ENCODE measurements at places on chromosomes 1 and 21.
A peak's percentile ranks its signal among the peaks of the same experiment; 100 is the strongest.

DNA sequence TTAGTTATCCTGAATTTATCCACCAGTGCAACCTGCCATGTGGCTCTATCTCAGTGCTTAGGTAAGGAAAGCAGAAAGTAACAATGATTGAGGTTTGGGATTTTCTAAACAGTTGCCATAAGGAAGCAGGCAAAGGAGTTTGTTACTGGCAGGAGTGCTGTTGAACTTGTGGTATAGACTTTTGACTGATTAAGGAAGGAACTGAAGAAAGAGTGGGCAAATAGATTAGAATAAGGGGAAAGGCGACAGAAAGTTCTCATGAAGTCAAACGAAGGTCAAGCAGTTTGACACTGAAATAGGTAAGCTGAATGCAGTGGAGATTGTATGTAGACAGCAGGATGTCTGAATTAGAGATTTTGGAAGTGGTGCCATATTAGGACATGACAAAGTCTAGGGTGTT lies 24.2 kb upstream of the CR2 start:
- no peak overlapping the region for H3K4me3 ChIP-seq
- H3K4me1 ChIP-seq = no peaks in the 10 kb centered on the region
- no peak overlapping the region for H3K27ac ChIP-seq

- no peaks in the 10 kb centered on the region for H3K36me3 ChIP-seq
- no peak for DNase-seq
- H3K27ac ChIP-seq = no peak overlapping the region
- no peaks in the 10 kb centered on the region for H3K27me3 ChIP-seq
- no peak overlapping the region for H3K4me3 ChIP-seq
These were observed 290.4 kb downstream of the OLFM3 start for GRCh38 chr1:101706366-101706765.

DNA sequence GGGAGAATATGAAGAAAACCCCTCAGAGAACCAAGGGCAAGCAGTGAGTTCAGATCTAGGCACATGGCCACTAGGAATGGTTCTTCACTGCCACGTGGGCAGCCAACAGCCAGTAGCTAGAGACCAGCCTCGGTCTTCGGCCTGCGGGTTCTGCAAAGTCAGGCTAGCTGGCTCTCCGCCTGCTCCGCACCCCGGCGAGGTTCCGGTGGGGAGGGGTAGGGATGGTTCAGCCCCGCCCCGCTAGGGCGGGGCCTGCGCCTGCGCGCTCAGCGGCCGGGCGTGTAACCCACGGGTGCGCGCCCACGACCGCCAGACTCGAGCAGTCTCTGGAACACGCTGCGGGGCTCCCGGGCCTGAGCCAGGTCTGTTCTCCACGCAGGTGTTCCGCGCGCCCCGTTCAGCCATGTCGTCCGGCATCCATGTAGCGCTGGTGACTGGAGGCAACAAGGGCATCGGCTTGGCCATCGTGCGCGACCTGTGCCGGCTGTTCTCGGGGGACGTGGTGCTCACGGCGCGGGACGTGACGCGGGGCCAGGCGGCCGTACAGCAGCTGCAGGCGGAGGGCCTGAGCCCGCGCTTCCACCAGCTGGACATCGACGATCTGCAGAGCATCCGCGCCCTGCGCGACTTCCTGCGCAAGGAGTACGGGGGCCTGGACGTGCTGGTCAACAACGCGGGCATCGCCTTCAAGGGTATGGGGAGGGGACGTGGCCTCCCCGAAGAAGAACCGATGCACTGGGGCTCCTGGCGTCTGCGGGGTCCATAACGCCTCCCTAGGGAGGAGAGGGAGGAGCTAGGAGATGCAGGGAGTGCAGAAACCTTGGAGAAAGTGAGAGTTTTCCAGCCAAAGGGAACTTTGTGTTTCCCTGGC lies at the start of gene CBR1:
TSS of gene CBR1 (plus strand) at position 312 of the 871 bp plus-strand sequence. CDS start at position 404, 92 bp downstream.
- peak within 1 kb of the TSS; percentile 12 for H3K27ac ChIP-seq
- peaks cover 4% of the 10 kb centered on the region for H3K4me1 ChIP-seq
- peaks cover 1% of the 10 kb centered on the region for H3K27me3 ChIP-seq

GRCh38 chr1:230288641-230289349 lies 137.3 kb downstream of the PGBD5 start:
- no peak for DNase-seq
- no peak overlapping the region for H3K27ac ChIP-seq
- H3K4me3 ChIP-seq = no peak overlapping the region
- peaks cover 52% of the 10 kb centered on the region for H3K27me3 ChIP-seq

GRCh38 chr1:205030896-205031295 lies 12.1 kb upstream of the CNTN2 start:
- no peaks in the 10 kb centered on the region for H3K4me1 ChIP-seq
- H3K4me3 ChIP-seq = no peak overlapping the region
- peaks cover 49% of the 10 kb centered on the region for H3K27me3 ChIP-seq
- H3K27ac ChIP-seq = no peak overlapping the region
- no peaks in the 10 kb centered on the region for H3K36me3 ChIP-seq
- no peak for DNase-seq

- peaks cover 44% of the 10 kb centered on the region for H3K27me3 ChIP-seq
- H3K27ac ChIP-seq = no peak overlapping the region
- H3K4me1 ChIP-seq = peaks cover 10% of the 10 kb centered on the region
- no peak for DNase-seq
- no peaks in the 10 kb centered on the region for H3K36me3 ChIP-seq
These were observed 23.5 kb upstream of the SLAMF9 start for GRCh38 chr1:159977364-159978106.

- H3K36me3 ChIP-seq = no peaks in the 10 kb centered on the region
- H3K27ac ChIP-seq = no peak overlapping the region
- H3K27me3 ChIP-seq = peaks cover 12% of the 10 kb centered on the region
- no peak overlapping the region for H3K4me3 ChIP-seq
These were observed 1.9 kb downstream of the TFF1 start for GRCh38 chr21:42364304-42364865.

DNA sequence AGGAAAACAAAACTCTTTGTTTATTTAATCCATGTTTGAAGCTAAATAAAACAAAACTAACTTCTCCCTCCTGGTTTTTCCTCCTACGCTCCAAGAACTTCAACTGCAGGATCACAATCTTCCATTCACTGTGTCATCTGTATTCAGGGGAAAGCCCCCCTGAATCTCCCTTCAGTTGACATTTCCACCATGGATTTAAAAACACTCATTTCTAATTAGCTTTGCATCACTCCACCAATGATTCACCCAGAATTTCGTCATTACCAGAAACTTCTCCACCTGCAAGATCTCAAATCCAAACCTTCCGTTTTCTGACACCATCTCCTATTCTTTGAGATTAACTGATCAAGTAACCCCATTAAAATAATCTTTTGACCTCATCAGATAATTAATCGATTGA lies 10.9 kb upstream of the RGS5 start:
- no peak overlapping the region for H3K27ac ChIP-seq
- DNase-seq = no peak
- peaks cover 5% of the 10 kb centered on the region for H3K27me3 ChIP-seq
- no peak overlapping the region for H3K4me3 ChIP-seq
- H3K36me3 ChIP-seq = no peaks in the 10 kb centered on the region

DNA sequence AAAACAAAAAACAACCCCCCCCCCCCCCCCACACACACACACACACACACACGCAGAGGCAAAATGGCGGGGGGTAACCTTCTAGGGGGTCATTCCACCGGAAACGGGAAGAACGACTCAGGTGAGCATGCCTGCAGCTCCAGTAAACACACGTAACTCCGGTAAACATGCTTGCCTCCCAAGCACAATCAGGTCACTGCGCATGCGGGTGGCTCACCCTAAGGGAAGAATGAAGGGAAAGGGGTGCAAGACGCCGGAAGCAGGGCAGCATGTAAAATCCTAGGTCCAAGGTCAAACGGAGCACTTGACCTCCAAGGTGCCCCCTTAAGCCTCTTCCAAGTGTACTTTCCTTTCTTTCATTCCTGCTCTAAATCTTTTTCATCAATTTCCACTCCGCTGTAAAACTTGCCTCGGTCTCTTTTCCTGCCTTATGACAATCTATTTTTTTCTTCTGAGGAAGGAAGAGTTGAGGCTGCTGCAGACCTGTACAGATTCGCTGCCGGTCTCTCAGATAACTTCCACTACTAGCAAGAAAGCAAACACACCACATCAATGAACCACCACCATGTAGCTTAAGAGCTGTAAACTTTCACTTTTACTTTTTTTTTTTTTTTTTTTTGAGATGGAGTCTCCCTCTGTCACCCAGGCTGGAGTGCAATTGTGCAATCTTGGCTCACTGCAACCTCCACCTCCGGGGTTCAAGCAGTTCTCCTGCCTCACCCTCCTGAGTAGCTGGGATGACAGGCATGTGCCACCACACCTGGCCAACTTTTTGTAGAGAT lies 21.0 kb upstream of the CBR3 start:
- H3K4me3 ChIP-seq = no peak overlapping the region
- H3K4me1 ChIP-seq = peaks cover 9% of the 10 kb centered on the region
- H3K36me3 ChIP-seq = no peaks in the 10 kb centered on the region
- H3K27me3 ChIP-seq = no peaks in the 10 kb centered on the region

GRCh38 chr1:33155877-33156538 lies 25.8 kb downstream of the TRIM62 start:
- peak overlapping the region; percentile 63 for H3K27ac ChIP-seq
- peaks cover 36% of the 10 kb centered on the region for H3K4me1 ChIP-seq
- no peak overlapping the region for H3K4me3 ChIP-seq
- H3K36me3 ChIP-seq = peaks cover 21% of the 10 kb centered on the region
- DNase-seq = no peak
- H3K27me3 ChIP-seq = no peaks in the 10 kb centered on the region

- H3K4me1 ChIP-seq = no peaks in the 10 kb centered on the region
- no peaks in the 10 kb centered on the region for H3K27me3 ChIP-seq
- DNase-seq = no peak
These were observed 17.7 kb upstream of the OBSCN start for GRCh38 chr1:228190182-228190581.

DNA sequence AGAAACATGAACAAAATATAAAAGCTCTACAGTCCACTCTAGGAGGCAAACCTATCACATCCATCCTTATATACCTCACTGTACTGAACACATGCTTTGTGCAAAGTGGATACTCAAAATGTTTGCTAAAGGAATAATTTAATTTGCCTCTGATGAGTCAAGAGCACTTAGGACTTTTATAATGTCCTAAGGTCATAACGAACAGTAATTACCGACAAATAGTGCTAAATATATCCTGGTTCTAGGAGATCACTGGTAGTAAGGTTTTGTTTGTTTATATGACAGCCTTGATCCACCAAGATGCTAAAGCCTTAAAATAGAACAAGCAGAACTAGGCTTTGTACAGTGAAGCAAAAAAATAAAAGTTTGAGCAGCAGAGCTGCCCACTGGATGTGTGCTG lies 70.6 kb downstream of the GADD45A start:
- H3K4me1 ChIP-seq = peaks cover 15% of the 10 kb centered on the region
- H3K36me3 ChIP-seq = no peaks in the 10 kb centered on the region
- DNase-seq = no peak
- H3K27me3 ChIP-seq = no peaks in the 10 kb centered on the region

- H3K27me3 ChIP-seq = no peaks in the 10 kb centered on the region
- no peak for DNase-seq
- no peak overlapping the region for H3K4me3 ChIP-seq
- H3K27ac ChIP-seq = no peak overlapping the region
- H3K4me1 ChIP-seq = peaks cover 45% of the 10 kb centered on the region
These were observed 19.4 kb downstream of the PLEKHA6 start for GRCh38 chr1:204340081-204340889.

- DNase-seq = no peak
- H3K27ac ChIP-seq = no peak overlapping the region
- H3K4me3 ChIP-seq = no peak overlapping the region
- peaks cover 2% of the 10 kb centered on the region for H3K36me3 ChIP-seq
These were observed 51.0 kb downstream of the RAB3GAP2 start for GRCh38 chr1:220221269-220221668.

GRCh38 chr21:27425172-27425571 lies 458.3 kb upstream of the ADAMTS5 start:
- peaks cover 2% of the 10 kb centered on the region for H3K36me3 ChIP-seq
- no peak for DNase-seq
- H3K4me3 ChIP-seq = no peak overlapping the region
- H3K4me1 ChIP-seq = peaks cover 24% of the 10 kb centered on the region
- no peaks in the 10 kb centered on the region for H3K27me3 ChIP-seq
- H3K27ac ChIP-seq = peak overlapping the region; percentile 75

GRCh38 chr1:206663832-206664652 lies 20.7 kb upstream of the MAPKAPK2 start:
- no peak overlapping the region for H3K27ac ChIP-seq
- DNase-seq = peak; percentile 86
- peak overlapping the region; percentile 20 for H3K4me3 ChIP-seq
- peaks cover 59% of the 10 kb centered on the region for H3K27me3 ChIP-seq
- H3K36me3 ChIP-seq = no peaks in the 10 kb centered on the region
- H3K4me1 ChIP-seq = no peaks in the 10 kb centered on the region

DNA sequence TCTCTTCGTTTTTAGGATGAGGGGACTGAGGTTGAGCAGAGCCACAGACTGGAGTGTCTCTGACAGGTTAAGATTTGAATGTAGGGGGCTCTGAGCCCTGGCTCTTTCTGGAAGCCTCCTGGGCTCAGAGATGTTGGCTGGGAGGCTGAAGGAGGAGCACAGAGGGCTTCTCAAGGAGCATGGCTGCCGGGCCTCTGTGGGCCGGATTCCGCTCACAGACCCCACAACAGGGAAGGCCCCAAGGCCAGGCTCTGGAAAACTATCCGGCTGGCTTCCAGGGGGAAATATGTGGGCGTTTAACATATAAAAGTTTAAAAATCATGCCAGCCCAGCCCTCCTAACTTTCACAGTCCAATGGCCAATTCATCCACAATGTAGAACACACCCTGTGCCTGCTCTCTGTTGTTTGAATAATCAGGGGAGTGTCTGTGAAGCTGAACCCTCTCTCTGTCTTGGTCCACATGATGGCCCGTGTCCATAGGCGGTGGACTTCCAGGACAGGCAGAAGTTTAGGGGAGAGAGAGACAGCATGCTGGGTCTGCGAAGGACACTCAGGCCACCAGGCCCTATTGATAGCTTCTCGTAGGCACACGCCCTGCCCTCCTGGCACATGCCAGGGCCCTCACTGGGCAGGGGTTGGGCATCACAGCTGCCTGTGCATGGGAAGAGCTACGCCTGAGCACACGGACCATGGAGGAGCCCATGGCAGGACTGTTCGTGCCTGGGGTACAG lies 10.8 kb downstream of the OBSCN start:
- no peak for DNase-seq
- peaks cover 31% of the 10 kb centered on the region for H3K36me3 ChIP-seq
- H3K4me3 ChIP-seq = no peak overlapping the region
- H3K4me1 ChIP-seq = no peaks in the 10 kb centered on the region

DNA sequence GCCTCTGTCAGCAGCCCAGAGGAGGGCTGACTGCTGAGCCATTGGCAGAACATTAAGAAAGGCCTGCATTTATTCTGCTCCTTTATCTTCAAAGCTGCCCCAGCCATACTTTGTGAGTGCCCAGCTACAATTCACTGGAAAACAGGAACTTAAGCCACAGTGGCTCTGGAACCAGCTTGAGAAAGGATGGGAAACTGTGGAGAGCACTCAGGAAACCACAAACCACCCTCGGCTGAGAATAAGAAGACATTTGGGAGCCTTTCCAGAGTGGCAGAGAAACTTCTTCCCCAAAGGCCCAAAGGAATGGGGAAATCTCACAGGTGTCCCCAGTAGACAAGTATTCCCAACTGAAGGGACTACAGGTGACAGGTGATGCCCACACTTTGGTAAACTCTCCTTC lies 1.8 kb downstream of the LAMB3 start:
- H3K27ac ChIP-seq = no peak overlapping the region
- no peak for DNase-seq
- peaks cover 66% of the 10 kb centered on the region for H3K4me1 ChIP-seq
- H3K36me3 ChIP-seq = no peaks in the 10 kb centered on the region
- H3K4me3 ChIP-seq = no peak overlapping the region

- H3K27me3 ChIP-seq = peaks cover 30% of the 10 kb centered on the region
- H3K4me3 ChIP-seq = no peak overlapping the region
- no peak overlapping the region for H3K27ac ChIP-seq
- DNase-seq = no peak
- H3K4me1 ChIP-seq = no peaks in the 10 kb centered on the region
These were observed 96.6 kb upstream of the ZNF281 start for GRCh38 chr1:200506471-200506870.
